ENCODE measurements at places on chromosomes 3 and 15.

GRCh38 chr15:74454764-74455500 is 6.0 kb downstream of the UBL7 start:
- DNase-seq, result no peak

- DNase-seq, result peak; percentile 87
These were observed 37.2 kb downstream of the AADACL2 start for GRCh38 chr3:151770956-151771355.

DNA sequence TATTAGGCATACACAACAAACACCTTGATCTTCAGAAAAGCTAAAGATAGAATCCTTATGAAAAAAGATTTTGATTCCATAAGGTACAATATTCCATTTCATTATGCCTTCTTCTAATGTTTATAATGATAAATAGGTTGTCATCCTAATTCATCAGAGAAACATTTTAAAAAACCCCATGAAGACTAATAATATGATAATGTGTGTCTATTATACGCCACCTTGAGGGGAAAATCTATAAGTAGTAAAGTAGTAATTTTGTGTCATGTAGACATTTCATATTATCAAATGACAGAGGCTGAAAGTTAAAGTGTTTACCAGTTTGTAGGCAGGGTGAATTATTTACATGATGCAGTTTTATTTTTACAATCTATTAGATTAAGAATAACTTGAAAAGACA is 524.3 kb downstream of the GBE1 start:
- no peak for DNase-seq

- DNase-seq, result no peak
These were observed 35.8 kb downstream of the GOLGA6L10 start for GRCh38 chr15:82313446-82313845.

DNA sequence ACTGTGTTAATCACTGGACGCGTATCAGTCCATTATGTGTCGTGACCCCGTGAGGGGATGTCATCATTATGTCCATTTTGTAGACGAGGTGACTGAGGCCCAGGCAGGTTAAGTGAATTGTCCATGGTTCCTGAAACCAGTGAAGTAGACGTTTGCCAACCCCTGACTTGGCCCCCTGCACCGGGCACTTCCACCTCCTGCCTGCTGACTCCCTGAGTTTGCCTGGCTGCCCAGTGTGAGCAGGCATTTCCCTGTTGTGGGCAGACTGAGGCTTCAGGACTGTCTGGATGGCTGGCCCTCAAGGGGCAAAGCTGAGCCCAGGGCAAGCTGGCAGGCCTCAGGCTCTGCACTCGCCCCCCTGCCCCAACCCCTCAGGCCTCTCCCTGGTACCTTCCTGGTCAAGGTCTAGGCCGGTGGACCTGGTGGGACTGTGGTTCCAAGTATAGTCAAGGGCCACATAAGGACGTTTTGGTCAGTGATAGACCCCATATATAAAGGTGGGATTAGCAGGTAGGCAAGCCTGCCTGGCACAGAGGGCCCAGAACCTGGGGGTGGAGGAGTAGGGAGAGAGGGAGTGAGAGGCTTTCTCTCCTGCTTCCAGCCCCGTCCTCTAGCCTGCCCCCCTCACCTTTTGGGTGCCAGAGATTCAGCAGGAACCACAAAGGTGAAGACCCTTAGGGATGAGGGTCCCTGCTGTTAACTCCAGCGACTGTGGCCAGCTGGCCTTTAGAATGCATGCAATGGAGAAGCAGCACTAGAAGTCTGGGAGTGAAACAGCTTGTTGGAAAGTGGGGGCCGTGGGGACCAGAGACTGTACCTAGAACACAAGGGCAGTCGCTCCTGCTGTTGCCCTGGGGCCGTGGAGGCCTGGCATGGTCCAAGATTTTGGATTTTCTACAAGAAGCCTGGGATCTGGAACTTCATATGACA is 34.6 kb downstream of the FBLN2 start:
- no peak for DNase-seq

DNA sequence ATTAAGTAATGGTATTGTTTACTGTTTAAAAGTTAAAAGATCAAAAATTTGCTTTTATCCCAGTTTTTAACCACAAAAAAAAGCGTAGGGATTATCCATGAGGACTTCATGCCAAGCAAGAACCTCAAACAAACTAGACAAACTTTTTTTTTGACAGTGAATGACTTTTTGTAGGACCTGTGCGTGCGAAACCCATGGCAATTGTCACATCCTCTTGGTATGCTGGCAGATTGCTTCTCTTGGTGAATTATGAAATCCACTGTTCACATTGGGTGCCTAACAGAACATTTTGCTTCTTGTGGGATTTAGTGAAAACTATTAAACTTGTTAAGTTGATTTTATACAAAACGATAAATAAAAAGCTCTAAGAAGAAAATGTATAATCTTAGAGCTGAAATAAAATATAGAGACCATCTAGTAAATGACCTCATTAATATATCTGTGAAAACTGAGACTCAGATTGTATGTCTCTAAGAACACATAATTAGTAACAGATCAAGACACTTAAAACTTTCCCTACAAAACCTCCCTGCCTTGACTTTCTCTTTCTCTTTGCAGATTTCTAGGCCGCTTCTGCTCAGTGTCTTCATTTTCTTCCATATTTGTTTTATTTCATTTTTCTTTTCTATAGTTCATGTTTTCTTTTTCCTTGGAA is 87.3 kb upstream of the CGNL1 start:
- no peak for DNase-seq

- DNase-seq, result no peak
These were observed 10.1 kb downstream of the KLF13 start for GRCh38 chr15:31336593-31337295.

- no peak for DNase-seq
These were observed 21.2 kb downstream of the SLC7A14 start for GRCh38 chr3:170564664-170565063.
